ENCODE measurements at places on chromosomes 6 and 20.

DNA sequence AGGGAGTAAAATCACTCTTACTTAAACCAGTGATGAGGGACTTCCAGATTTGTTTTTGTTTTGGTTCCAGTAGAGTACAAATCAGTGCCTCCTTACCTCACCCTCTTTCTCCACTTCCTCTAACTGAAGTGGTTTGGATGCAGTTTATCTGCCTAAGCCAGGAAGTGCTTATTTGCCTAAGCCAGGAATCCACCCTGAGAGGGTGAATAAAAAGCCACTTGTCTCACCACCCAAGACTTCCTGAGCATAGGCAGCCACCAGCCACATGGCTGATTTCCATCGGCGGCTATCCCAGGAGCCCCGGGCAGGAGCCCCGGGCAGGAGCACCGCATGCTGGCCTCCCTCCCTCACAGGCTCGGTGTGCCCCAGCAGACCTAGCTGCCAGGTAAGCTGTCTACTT is 12.0 kb downstream of the LRP11 start:
- no peak for DNase-seq

GRCh38 chr6:90483116-90483839 is 103.6 kb downstream of the MAP3K7 start:
- DNase-seq: no peak

- DNase-seq: peak; percentile 97
These were observed at the start of gene ACSS2 for GRCh38 chr20:34876406-34877282. Gene ACSS2, plus strand, starts transcription at chr20:34876612. Its CDS starts 34 bp downstream, at chr20:34876646.

DNA sequence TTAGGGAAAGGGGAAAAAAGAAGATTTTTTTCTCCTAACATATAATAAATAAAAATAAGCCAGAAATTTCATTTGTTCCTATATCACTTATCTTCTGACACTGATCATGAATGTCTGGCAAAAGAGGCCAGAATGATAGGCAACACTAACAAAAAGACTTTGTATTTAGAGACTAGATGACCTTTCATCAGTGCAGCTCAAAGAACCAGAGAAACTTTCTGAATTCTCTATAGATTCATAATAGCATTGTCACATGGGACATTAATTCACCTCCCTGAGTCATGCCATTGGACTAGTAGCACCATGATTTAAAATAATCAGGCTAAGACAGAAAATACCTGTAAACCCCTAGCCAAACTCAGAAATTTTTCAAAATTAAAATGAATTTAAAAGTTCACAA is 95.4 kb upstream of the CCDC28A start:
- DNase-seq: no peak

DNA sequence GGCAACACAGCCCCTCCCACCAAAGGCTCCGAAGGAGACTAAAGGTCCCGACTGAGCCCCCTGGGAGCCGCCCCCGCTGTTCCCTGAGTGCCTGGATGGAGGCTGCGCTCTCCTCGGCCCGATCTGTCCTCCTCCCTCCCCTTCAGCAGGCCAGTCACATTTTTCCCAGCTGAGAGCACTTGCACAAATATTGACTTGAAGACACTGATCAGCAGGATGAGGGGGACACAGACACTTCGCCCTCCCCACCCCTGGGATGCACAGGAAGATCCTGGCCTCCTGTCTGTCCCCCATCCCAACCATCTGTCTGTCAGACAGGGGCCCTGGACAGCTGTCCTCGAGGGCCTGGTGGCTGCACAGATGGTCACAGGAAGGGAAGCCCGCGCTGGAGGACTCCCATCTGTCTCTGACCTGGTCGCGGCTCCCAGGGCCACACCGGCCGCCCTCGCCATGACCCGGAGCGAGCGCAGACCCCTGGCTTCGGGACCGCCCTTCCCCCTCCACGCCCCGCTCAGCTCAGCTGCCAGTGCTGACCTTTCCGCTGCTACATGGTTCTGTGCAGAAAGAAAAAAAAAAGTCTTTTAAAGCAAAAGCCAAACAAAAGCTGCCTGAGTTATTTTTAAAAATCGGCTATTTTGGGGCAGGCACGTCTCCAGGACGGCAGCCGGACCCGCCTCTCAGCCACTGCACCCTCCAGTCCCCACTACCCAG is 11.1 kb downstream of the LAMA5 start:
- no peak for DNase-seq

- no peak for DNase-seq
These were observed 249.7 kb downstream of the TTLL2 start for GRCh38 chr6:167574431-167575151.
